Skeletal muscle cell (primary cell): ENCODE measurements at places on chromosomes 4 and X.
A peak's percentile ranks its signal among the peaks of the same experiment; 100 is the strongest.

DNA sequence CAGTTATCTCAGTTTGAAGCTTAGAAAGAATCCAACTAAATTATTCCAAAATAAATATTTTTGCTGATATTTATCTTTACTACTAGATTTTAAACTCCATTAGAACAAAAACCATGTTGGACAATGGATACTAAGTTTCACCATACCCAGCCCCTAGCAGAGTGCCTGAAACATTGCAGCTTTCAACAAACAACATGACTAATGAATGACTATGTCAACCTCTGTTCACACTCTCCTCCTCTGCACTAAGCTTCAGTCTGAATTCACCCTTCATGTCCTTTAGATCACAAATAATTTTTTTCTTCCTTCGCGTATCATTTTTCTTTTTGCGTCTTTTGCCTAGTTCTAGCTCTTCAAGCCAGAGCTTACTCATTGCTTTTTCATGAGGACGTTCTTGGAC, 315.2 kb downstream of the PCDH10 start:
- no peak for DNase-seq

GRCh38 chr4:170868170-170868569, 778.4 kb upstream of the AADAT start:
- no peak for DNase-seq

DNA sequence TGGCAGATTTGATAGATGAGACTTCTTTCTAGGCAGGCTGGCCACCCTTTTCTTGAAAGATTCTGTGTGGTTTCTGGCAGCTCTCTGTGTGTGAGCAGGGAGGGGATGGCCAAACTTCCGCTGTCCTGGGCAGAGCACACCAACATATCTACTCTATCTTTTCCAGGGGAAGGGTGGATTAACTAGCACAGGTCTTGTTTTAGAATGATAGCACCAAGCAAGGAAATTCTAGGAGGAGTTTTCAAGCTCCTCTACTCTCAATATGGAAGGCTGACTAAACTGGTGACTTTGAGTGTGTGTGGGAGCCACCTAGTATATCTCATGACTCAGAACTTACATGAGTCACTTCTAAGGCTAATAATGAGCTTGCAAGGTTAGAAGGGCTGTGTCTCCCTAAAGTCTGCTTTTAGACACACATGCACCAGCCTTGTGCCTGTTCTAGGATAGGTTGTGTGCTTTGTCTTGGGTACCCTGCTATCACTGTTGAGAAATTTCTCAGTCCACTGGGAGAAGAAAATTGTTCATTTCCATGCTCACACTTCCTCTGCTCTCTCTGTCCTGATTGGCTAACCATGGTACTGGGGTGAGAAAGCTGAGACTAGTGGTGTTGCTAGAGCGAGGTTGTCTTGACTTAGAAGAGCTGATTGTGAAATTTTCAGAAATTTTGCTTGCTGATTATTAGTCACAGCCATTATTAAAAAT, 72.9 kb downstream of the YIPF6 start:
- peak; percentile 51 for DNase-seq

DNA sequence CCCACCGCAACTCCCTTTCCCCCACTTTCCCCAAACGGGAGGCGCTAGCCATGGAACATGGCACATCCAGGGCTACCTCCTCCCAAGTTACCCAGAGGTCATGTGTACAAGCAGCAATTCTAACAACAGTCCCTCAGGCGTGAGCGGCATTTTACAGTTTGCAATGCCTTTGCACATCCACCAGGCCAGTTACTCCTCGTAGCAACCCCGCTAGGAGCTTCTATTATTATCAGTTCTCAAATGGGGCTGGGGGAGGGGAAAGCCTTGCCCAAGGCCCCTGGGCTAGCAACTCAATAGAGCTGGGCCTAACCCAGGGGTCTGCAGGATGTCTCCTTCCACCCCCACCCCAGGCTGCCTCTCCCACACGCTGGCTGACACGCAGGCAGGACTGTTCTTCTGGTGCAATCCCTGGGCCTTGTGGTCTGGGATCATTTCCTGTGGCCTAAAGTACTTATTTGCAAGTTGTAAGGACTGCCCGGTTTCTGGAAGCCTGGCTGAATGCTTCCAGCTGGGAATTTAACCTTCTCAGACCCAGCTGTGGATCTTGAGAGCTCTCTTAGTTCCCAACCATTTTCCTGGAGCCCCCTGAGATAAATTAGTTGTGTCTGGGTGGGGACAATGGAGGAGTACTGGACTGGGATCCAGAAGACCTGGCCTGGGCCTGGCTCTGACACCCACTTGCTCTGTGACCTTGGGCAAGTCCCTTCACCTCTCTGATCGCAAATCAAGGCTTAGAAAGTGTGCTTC, 27.7 kb downstream of the PJA1 start:
- DNase-seq: no peak

DNA sequence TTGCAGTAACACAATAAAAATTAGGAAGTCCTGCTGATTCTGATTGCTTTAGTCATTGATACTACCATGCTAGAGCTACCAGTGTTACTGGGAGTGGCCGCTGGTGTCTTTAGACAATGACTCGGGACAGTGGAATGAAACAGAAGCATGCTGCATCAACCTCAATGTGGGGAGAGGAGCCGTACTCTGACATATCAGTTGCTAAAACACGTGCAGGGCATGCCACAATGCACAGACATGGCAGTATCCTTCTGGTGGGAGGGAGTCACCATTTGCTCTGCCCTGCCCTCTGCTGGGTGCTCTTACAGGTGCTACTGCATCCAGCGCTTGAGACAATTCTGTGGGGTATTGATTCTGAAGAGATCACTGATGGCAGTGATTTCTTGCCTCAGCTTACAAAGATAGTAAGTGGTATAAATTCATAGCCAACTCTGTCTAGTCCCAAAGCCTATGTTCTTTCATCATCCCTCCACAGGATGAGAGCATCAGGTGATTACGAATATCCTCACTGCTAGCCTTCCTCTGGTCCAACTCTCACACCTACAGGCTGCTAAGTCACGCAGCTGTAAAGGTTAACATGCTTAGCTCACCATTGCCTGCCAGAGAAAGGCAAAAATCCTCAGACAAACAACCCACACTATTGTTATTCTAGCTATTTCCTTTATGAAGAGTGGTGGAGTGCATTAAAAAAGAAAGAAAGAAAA, 43.7 kb downstream of the NSG1 start:
- DNase-seq: peak; percentile 66

GRCh38 chrX:40167233-40167849, 69.6 kb upstream of the BCOR start:
- DNase-seq: no peak

DNA sequence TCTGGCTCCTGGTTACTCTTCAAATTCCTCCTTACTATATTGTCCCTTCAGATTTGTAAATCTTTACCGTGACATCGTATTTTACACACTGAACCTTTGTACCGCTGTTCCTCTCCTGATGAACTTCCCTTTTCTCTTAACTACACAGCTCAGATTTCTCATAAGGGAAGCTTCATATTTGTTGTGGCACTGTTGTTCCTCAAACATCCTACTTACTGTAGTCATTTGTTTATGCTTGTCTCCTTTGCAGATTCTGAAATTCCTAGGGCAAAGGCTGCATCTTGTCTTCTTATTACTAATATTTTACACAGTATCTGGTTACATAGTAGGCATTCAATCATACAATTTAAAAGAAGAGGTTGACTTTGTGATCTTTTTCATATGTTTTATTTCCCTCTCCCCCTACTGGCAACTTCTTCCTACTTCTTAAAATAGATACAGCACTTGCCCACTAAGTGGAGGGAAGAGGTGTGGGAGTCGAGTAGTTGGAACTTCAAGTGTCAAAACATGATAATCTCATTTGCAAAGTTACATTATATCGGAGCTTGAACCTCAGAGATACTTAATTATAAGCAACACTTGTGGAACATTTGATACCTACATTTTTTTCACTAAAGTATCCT, 50.0 kb downstream of the TET2 start:
- no peak for DNase-seq

DNA sequence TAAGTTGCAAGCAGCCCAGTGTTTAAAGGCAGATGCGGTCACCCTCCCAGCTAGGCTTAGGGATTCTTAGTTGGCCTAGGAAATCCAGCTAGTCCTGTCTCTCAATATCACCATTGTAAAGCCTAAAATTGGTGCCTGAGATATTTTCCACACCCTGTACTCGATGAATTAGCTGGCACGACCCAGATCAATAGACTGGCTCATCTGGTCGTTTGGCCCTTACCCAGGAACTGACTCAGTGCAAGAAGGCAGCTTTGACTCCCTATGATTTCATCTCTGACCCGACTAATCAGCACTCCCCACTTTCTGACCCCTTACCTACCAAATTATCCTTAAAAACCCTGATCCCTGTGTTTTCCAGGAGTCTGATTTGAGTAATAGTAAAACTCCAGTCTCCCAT, 384.9 kb upstream of the SLC7A11 start:
- no peak for DNase-seq

DNA sequence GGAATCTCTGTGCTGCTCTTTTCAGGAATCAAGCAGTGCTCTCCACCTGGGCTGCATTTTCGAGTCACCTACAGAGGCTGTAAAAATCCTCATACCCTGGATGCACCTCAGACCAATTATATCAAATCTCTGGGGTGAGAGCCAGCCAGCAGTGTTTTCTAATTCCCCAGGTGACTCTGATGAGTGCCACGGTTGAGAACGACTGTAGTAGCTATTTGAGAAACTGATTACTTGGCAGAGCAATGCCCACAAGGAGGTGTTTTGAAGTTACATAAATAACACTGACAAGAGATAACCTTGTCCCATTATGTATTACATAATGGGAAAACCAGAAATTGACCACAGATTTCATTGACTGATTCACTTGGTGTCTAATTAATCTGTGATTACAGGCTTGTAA, 46.8 kb downstream of the CLCN4 start:
- no peak for DNase-seq

- no peak for DNase-seq
These were observed 1.1 kb downstream of the GABRA2 start for GRCh38 chr4:46388857-46389256.

GRCh38 chr4:86608757-86609375, 14.8 kb downstream of the PTPN13 start:
- DNase-seq: no peak

- no peak for DNase-seq
These were observed 17.3 kb upstream of the TBC1D14 start for GRCh38 chr4:6892190-6892908.

DNA sequence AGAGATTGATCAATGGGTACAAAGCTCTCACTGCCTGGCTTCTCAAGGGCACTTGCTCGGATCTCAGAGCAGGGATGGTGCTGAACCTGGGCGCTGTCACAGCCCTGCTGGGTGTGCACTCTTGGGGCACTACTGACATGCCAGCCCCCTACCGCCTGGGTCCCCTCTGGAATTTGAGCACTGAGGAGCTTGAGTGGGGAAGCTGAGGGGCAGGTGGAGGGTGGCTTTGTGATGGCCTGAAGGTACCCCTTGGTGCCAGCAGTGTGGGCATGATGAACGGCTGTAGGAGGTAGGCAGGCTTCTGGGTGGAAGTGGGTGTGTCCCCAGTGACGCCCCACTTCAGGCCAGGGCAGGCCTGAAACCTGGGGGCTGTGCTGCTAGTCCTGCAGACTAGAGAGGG, 379.1 kb upstream of the GRID2 start:
- DNase-seq: no peak

DNA sequence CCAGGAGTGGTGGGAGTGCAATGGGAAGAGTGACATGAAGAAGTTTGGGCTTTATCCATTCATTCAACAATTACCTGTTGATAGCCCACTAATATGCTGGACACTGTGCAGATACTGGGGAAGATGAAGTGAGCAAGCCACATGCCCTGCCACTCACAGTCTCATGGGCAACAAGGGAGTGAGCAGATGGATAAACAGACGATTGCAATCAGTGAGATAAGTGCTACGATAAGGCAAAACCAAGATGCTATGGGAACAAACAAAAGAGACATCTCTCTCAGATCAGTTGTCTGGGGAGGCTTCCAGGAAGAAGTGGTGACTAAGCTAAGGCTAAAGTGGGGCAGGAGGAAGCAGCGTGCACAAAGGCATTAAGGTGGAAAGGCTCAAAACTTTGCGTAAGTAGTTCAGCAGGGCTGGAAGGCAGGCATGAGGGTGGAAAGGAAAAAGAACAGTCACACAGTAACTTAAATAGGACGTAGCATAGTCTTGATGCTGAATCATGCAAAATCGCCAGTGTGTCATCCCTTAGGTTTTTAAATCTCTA, 31.7 kb downstream of the GAB3 start:
- DNase-seq: peak; percentile 77

DNA sequence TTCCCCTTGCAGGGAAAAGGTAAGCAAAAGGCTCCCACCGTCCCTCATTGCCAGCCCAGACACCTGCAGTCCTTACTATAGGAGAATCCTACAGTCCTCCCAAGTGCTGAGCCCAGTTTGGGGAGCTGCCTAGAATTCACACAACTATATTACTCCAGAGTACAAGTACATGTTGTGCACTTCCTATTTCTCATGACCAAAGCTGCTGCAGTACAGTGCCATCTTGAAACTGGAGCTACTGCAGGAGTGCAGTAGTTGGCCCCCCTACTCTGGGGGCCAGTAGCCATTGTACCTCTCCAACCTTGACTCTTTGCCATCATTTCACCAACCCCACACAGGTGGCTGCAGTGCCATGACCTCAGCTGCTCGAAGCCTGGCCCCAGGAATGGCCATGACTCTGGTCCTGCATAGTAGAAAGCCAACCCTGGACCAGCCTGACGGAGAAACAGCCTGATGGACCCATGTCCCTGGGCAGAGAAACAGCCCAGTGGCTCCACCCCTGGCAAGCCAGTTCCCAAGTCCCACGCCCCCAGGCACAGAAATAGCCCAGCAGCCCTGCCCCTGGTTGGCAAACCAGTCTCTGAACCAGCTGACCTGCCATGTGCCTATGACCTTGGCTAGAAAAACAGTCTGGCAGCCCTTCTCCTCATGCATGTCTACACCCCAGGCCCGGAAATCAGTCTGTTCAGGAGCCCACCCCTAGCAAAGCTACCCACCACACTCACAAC, 51.9 kb downstream of the PHKA1 start:
- no peak for DNase-seq

- DNase-seq: no peak
These were observed 401.0 kb downstream of the TMA16 start for GRCh38 chr4:163895378-163896005.

- DNase-seq: peak; percentile 4
These were observed 264.0 kb downstream of the MID1IP1 start for GRCh38 chrX:39065051-39065871.
